Naive thymus-derived CD8-positive, alpha-beta T cell (primary cell): ENCODE measurements at places on chromosomes 2 and 18. TPM values are rescaled to one million over a fixed set of nuclear protein-coding genes. Genes with fewer than 3 reads are reported as not detected.

Gene CDKL4
- total RNA-seq, result not detected

Gene SERPINB5
- not detected for total RNA-seq

Gene ZSWIM2
- total RNA-seq, result not detected

Gene FMNL2
- total RNA-seq, result 0.78 TPM

Gene ABCG8
- not detected for total RNA-seq

Gene ASAP2
- not detected for total RNA-seq

GRCh38 chr18:25058521-25058920 lies 293.4 kb downstream of the ZNF521 start:
- DNase-seq, result no peak

DNA sequence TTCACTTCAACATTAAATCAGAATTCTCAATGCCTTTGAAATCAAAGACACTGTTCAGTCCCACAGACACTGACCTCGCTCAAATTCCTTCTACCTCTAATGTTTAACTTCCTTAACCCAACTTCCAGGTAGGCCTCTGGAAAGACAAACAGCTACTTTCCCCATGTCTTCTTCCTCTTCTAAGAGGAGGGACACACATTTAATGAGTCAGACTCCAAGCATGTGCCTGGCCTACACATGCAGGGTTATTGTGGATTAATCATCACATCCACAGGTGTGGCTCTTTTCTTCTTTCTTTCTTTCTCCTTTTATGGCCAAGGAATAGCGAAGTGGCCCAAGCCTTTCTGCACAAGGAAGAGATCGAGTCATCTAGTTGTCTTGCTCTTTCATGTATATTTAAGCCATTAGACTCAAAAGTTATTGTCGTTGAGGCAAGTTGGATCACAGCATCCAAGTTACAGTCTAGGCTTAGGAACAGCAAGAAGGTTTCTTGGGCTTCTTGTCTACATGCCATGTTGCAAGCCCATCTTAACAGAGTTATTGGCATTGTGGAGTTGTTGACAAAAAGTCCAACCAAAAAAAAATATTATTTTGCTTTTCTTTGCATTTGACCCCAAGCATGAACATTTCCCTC lies 387.8 kb downstream of the IRS1 start:
- no peak for DNase-seq

DNA sequence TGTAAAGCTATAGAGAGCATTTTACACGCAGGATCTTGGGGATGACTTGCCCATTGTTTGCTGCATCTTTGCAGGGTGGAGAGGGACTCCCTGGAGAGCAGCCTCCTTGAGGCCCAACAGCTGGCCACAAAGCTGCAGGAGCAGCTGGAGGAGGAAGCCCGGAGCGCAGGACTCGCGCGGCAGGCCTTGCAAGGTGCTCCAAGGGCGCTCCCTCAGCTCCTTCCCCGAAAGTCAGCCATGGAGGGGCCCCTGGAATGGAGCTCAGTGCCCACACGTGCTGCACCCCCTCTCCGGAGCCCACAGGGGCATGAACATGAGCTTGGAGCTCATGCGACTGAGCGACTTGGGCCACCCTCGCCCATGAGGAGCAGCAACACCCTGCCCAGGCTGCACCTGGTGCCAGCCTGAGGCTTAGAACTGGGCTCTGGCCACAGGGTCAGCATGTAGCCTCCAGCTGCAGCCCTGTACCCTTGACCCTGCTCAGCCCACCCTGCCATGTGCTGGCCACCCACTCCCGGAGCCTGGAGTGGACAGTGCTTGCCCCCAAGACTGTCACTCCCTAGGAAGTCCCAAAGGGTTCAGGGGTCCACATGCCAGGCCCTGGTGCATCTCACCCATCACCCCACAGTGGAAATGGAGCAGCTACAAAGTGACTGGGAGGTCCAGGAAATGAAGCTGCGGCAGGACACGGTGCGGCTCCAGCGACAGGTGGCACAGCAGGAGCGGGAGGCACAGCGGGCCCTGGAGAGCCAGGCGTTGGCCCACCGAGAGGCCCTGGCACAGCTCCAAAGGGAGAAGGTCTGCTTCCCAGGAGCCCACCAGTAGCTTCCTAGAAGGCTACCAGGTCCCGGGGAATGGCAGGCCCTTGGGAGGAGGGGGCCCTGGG lies 43.0 kb downstream of the CROCC2 start:
- no peak for DNase-seq

- no peak for DNase-seq
Observed at GRCh38 chr2:204497855-204498254, 47.4 kb upstream of the PARD3B start.

GRCh38 chr2:29519338-29519925 lies 402.0 kb downstream of the ALK start:
- DNase-seq, result no peak

GRCh38 chr2:218701806-218702205 lies 8.8 kb upstream of the TTLL4 start:
- DNase-seq, result no peak

DNA sequence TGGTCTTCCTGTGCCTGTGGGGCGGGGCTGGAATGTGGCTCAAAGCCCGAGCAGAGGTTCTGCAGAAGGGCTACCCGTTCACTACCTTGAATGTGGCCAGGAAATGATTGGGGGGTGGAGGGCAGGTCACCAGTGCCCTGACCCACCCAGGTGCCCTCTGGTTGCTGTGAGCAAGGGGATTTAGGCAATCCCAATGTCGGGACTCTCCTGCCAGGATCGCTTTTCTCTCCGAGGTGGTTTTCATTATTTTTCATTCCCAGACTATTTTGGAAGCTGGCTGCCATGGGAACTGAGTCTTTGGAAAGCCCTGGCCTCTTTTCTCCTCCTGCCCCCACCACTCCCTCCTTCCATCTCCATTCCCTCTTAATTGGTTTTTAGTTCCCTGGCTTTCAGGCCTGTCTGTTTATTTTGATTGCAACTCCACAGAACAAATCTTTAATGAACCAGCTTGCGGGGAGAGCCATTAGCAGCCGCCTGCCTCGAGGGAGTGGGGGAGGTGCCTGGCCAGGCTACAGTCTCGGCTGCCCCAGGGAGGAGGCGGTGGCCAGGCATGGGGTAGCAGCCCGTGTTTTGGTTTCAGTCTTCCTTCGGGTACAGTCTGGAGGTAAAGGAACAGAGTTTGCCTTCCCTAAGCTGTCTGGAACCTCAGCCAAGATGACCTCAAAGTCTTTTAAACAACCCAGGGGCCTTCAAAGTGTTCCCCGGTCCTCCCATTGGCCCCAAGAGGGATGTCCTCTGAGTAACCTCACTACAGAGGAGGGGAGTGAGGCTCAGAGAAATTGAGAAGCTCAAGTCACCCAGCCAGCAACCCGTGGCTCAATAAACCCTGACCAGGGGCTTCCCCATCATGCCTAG lies 114.4 kb upstream of the HAAO start:
- no peak for DNase-seq

GRCh38 chr2:219772103-219772635 lies 144.7 kb downstream of the SLC4A3 start:
- DNase-seq, result no peak

GRCh38 chr2:151886241-151886640 lies 58.0 kb upstream of the ARL5A start:
- no peak for DNase-seq

DNA sequence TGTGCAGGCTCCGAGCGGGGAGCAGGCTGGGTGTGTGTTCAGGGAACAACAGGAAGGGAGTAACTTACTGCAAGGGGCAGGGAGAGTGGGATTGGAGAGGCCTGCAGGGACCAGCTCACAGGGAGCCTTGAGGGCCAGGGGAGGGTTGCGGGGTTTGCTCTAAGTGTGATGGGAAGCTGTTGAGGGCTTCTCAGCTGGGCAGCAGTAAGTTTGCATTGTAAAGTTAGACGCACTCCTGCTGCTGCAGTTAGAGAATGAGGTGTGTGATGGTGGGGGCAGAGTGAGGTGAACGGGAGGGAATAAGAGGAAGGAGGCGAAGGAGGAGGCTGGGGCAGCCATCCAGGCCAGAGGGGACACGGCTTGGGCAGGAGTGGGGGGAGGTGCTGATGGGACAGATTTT lies 53.4 kb downstream of the BOLA3 start:
- DNase-seq, result no peak

DNA sequence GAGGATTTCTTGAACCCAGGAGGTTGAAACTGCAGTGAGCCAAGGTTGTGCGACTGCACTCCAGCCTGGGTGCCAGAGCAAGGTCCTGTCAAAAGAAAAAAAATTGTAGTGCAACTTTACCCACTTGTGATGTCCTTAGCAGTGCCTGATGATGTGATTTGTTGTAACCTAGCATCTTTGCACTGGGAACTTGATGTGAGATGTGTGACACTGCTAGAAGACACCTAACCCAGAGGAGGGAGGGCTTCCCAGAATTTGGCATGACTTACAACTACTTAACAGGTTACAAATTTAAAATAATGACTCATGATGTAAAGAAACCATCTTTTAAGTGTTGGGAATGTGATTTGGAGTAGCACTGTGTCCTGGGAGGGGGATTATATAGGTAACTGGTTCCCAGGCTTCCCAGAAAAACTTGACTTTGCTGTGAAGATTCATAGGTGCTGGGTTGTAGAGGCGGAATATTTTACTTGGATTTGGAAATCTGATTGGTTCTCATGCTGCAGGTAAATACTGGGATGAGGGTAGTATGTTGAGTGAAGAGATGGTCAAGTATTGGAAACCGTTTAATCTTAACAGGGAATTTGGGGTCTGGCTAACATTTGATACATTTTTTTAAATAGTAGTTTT lies 3.7 kb downstream of the EEF1B2 start:
- DNase-seq, result no peak

GRCh38 chr2:71690876-71691475 lies 237.6 kb downstream of the DYSF start:
- no peak for DNase-seq
